Activated CD4-positive, alpha-beta T cell treated with anti-CD3 and anti-CD28 coated beads, Interleukin-2, amount 10 ng/mL, durations not matched to agents 7 days and 5 days (primary cell): ENCODE measurements at places on chromosomes 11 and 22.

GRCh38 chr11:131662317-131662972, 292.0 kb downstream of the NTM start:
- DNase-seq = no peak

GRCh38 chr11:14342906-14343305, 16.1 kb downstream of the RRAS2 start:
- DNase-seq = no peak

GRCh38 chr22:31830721-31831070, 76.9 kb downstream of the DEPDC5 start:
- no peak for DNase-seq

DNA sequence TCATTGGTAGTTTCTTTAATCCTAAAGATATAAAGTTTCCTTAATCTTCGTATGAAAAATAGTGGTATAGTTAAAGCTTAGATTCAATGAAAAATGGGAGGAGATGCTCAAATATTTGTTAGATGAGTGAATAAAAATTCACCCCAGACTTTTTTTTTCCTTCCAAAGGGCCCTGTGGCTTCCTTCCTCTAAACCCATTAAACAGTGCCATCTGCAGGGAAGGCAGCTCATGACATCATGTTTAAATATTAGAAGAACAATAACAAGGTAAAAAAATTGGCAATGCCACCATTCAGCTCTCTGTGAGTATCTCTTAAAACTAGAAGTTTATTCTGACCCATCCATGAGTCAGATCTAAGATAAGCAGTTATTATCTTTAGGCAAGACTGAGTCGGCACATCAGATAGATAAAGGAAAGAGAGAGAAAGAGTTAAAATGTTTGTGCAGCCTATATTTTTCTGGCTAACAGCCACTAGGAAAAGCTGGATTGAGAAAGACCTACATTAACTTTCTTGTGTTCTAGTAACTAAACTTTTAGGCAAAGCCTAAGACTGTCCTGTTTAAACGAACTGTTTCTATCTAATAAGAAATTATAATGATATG, 19.1 kb upstream of the OOSP1 start:
- DNase-seq = peak; percentile 32

- no peak for DNase-seq
Observed at GRCh38 chr11:83070044-83070701, 1.5 kb downstream of the RAB30 start.

DNA sequence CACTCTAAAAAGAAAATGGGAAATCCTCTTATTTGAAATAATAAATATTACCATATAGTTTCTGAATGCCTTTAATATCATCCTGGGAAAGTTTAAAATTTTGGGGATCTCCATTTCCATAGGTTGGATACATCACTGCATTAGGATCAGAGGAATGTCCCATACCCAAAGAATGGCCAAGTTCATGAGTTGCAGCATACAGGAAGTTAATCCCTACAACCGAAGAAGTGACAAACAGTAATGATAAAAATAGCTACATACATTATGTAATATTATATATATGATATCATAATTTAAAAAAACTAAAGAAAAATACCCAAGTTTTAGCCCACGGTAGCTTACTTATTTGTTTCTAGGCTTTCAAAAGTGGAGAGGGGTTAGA, 7.4 kb downstream of the MMP7 start:
- no peak for DNase-seq

DNA sequence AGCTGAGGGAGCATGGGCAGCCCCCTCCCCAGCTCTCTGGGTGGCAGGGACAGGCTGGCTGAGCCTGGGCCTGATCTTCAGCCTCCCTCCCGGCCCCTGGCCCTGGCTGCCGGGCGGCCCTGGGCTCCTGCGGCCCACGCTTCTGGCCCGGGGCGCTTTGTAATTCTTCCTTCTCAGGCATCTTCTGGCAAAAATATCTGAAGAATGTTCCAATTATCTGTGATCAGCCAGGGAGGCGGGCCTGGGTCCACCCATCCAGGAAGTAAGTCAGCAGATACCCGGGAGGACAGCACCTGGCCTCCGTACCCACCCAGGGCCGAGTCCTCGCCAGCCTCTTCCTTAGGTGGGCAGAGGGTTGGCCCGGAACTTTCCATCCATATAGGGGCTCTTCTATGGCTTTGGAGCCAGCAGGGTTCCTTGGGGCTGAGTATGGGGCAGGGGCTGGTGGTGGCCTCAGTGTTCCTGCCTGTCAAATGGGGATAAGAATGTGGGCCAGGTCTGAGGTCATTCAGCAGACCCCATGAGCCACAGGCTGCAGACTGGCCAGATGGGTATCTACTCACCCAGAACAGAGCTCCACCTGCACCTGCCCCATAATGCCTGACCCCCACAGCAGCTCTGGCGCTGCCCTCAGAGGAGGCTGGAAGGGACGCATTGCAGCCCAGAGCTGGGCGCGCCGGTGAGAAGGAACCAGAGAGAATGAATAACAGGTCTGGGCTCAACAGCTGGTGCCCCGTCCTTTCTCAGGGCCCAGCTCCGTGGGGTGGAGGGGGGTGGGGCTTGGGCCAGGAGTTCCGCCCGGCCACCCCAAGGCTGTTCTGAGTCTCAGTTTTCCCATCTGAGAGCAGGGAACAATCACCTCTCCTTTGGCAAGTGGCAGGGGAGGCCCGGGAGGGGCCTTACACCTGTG, 16.2 kb downstream of the WNT7B start:
- no peak for DNase-seq

GRCh38 chr11:65884716-65885092, 3.6 kb downstream of the FIBP start:
- peak; percentile 86 for DNase-seq

GRCh38 chr22:50192436-50193204, 6.9 kb downstream of the TRABD start:
- DNase-seq = peak; percentile 64

GRCh38 chr11:13775471-13775870, 107.0 kb downstream of the FAR1 start:
- no peak for DNase-seq

GRCh38 chr22:29343313-29343805, 27.9 kb upstream of the RASL10A start:
- no peak for DNase-seq

DNA sequence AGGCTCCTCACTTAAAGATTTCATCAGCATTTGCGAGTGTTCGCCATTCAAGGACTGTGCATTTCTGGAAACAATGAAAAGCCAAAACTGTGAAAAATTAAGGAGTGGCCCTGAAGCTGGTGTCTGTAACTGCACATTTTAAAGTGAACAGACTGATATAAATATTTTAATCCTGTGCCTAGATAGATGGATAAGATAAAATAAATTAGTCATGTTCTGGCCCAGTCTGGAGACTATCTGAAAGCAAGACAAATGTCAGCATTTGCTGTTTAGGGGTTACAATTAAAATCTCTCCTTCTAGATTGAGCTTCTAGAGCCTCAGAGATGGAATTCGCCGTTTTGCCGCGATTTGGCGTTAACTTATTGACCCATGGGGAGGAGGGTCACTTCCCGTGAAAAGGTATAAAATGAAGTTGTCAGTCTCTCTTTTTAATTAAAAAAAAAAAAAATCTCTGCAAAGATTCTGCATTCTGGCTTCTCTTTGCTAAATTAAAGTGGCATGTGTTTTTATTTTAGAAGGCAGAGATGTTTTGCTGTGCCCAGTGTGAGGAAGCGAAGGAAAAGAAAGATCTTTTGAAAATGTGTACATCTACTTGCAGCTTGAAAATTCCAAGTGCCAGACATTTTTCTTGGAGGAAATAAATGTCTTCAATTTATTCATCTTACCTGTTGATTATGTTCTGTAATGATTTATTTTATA, 79.7 kb upstream of the WNT7B start:
- DNase-seq = no peak

DNA sequence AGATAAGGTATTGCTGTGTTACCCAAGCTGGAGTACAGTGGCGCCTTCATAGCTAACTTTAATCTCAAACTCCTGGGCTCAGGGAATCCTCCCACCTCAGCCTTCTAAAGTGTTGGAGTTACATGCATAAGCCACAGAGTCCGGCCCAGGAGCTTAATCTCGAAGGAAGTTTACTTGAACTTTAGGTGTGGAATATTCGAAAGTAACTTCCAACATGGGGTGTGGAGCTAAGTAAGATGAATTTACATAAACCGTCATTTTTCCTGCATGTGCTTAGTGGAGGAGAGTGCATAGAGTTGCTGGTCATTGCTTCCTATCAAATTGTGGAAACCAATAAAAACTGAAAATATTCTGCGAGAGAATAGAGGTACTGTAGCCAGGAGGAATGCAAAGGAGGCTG, 1.5 kb downstream of the ATG13 start:
- DNase-seq = no peak

GRCh38 chr11:10623797-10624761, 55.6 kb upstream of the LYVE1 start:
- DNase-seq = no peak

DNA sequence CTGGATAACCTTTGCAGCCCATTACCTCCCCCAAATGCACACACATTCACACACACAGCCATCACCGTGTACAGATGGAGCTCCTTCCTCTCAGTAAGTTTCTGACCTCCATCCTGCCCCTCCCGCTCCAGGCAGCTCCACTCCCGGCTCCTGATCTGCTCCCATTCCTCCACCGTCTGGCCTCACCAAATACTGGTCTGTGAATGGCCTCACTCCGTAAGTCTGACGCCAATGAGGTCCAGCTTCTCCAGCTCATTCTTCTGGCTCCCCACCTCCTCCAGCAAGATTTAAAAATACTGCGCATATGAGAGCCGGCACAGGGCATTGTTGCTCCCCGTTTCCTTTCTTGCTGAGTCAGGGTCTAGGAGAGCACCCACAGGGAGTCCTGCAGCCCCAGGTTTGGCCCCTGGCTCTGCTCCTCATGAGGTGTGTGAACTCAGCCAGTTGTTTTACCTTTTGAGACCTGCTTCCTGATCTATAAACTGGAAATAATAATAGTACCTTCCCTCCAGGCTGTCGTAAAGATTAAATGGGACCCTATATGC, 14.0 kb upstream of the TUB start:
- DNase-seq = no peak

GRCh38 chr11:14424096-14424495, 65.1 kb upstream of the RRAS2 start:
- DNase-seq = no peak

GRCh38 chr11:73402834-73403185, 26.6 kb downstream of the RELT start:
- peak; percentile 42 for DNase-seq

GRCh38 chr22:17159504-17159951, 451 bp upstream of the HDHD5 start:
- DNase-seq = peak; percentile 40

DNA sequence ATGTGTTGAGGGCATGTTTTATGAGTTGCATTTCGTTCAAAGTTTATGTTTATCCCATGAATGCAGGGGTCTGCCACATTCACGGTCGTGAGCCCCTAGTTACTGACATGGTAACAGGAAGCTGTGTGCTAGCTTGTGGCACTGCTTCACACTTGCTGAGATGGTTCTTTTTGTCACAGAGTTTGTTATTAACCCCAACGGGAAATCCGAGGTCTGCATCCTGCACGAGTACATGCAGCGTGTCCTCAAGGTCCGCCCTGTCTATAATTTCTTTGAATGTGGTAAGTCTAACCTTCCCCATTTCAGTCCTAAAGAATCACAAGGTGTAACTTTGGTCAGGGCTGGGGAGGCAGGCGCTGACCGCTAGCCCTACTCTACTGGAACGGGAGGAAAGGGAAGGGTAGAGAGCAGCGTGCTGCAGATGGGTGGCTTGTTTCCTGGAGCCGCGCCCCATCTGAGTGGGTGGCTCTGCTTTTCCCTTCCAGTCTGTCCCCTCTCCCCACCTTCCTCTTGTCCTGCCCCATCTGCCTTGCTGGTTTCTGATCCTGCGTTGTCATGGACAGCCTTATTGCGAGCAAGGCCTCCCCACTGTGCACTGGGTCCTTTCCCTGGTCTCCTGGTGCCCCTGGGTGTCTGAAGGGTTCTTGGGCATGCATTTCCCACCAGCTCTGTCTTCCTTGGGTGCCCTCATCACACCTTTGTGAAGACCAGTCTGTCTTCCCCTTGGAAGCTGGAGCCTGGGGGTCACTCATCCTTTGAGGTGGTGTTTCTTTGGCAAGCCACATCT, 11.8 kb downstream of the DGCR8 start:
- DNase-seq = no peak

DNA sequence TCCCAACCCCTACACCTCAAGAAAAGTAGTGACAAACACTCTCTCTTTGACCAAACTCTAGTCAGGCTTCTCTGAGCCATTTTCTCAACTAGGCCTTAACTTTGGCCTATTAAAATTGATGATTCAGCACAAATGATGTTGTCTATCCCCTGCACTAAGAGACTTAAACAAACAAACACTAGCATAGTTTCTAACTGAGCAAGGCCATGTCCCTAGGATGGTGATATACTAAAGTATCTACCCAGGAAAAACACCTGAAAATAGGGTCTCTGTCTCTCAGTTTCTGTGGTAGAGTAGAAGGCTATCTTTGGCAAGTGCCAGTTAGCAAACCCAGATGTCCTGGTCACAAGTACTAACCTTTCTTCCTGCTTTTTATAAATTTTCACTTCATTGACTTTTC, 219.7 kb upstream of the ANO3 start:
- no peak for DNase-seq

DNA sequence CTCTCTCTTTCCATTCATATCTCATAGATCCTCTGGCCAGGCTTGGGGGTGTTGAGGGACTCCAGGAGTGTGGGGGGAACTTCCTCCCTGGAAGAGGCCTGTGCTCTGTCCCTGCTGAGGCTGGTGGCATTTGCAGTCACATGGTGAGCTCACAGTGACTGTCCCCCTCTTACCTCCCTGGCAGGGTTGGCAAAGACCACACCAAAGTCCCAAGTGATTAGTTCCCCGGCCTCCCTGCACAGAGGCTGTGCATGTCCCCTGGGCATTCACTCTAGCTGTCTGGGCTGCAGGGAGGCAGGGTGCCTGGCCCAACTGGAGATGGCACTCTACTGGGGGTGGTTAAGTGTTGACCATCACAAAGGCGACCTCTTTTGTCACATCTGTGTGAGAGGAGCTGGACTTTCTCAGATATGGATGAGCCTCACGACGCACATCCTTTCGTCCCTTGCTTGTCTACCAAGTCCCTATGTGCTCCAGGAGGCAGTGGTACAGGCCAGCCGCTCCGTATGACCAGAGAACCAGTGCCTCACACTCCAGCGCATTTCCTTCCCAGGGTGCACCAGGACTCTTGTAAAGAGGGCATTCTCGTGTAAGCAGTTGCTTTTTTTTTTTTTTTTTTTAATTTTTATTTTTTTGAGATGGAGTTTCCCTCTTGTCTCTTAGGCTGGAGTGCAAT, 8.8 kb downstream of the TANGO2 start:
- DNase-seq = no peak

- no peak for DNase-seq
Observed at GRCh38 chr11:68396516-68396915, 64.0 kb upstream of the PPP6R3 start.

DNA sequence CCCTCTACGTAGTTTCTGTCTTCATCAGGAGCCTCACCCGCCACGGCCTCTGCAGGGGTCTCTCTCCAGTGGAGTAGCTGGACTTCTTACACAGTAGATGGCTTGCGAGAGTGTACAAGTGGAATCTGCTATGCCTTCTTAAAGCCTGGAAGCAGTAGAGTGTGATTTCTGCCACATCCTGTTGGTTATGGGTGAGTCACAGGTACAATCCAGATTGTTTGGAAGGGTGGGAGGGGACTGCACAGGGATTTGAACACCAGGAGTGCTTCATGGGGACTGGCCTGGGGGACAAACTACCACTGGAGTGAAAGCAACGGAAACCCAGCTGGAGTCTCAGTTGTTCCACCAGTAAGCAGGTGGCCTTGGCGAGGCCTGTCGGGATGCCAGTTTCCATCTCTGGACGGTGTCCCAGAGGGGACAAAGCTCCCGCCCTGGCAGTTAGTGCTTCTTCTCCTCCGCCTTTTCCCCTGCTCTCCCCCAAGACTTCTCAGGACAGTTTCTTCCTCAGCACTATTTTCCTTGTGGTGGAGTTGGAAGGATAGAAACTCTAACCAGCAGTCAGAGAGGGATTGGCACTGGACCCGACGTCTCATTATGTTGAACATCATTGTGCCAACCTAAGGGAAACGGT, 85.0 kb upstream of the RCN1 start:
- no peak for DNase-seq
